ENCODE measurements at places on chromosomes 3 and 15.

DNA sequence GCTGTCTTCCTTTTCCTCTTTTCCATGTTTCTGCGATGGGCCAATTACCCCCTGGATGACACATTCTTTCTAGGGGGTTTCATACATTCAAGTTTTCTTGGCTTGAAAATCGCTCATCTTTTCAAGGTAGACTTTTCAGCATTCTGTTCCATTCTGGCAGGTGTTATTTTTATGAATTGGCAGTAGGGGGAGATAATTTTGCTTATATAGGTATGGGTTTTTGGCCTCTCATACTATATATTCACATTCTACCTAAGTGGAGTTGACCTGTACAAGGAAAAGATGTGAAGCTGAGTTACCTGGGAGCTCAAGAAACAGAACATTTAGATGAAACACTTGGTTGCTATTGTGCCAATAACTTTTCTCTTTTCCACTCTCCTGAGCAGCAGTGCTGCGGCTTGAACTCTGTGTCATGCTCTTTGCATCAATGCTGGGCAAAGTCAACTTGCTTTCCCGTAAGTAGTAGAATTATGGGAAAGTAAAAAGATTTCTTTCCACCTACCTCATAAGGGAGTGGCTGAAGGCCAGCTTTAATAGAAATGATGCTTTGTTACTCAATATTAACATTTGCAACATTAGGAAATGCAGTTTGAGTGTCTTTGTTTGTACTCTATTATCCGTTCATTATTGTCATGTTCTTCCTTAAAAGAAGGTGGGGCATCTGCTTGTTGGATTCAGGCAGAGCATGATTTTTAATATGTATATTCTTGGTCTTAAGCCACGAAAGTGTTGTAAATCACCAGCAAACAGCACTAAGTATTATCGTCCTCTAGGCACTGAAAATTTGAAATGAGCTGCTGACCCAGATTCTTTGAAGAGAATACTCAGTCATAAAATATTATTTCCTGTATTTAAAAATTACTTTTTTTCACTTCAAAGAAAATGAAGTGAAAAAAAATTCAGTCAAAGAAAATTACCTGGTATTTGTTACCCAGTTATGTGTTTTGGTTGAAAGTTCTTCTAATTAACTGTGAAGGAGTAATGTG, 27.7 kb upstream of the MFSD1 start:
- no peak for DNase-seq

DNA sequence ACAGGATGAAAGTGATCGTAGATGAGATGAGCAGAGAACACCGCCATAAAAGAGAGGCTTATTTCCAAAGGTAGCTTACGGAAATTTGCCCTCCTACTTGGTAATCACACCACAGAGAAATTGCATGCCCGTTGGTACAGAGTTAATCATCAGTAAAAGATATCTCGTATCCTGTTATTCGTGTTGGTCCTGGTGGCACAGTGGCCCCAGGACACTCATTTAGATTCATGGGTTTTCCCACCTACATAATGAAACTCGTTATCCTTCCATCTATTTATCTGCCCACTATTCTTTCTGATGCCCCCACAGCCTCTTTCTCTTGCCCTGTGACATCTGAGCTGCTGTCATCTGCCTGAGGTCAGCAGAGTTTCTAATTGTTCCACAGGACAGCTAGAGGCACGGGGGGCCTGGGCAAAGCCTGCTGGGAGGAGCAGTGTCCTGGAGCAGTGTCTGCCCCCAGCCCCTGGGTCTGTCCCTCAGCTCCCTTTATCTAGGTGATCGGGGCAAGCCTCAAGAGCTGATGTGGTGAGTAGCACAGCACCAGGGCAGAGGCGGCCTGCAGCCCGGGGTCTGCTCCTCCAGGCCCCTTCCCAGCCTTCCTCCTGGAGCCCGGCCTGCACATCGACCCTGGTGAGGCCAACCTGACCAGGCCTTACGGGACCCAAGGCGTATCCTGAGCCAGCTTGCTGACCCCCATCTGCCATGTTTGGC, 42.2 kb downstream of the PXYLP1 start:
- DNase-seq, result no peak

GRCh38 chr15:51104512-51104911, 9.8 kb upstream of the TNFAIP8L3 start:
- DNase-seq, result no peak

GRCh38 chr15:63232943-63233342, 43.5 kb downstream of the RAB8B start:
- DNase-seq, result no peak

DNA sequence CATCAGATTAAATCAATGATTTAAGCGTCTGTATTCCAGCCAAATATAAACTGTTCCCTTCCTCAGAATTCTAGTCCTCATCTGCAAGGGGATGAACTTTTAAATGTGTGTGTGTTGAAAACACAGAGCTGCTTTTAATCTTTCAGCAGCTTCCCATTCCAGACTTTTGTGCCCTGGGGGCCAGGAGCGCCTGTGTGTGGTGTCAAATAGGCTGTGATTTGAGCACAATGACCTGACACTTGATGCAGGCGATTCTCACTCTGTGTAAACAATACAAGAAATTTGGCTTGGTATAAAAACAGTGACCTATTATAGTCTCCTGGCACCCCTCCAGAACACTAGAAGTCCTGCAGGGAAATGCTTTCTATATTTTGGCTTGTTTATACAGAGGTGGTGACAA, 274.6 kb upstream of the ROPN1 start:
- no peak for DNase-seq

GRCh38 chr3:120764206-120764605, 21.7 kb downstream of the GTF2E1 start:
- DNase-seq, result no peak

DNA sequence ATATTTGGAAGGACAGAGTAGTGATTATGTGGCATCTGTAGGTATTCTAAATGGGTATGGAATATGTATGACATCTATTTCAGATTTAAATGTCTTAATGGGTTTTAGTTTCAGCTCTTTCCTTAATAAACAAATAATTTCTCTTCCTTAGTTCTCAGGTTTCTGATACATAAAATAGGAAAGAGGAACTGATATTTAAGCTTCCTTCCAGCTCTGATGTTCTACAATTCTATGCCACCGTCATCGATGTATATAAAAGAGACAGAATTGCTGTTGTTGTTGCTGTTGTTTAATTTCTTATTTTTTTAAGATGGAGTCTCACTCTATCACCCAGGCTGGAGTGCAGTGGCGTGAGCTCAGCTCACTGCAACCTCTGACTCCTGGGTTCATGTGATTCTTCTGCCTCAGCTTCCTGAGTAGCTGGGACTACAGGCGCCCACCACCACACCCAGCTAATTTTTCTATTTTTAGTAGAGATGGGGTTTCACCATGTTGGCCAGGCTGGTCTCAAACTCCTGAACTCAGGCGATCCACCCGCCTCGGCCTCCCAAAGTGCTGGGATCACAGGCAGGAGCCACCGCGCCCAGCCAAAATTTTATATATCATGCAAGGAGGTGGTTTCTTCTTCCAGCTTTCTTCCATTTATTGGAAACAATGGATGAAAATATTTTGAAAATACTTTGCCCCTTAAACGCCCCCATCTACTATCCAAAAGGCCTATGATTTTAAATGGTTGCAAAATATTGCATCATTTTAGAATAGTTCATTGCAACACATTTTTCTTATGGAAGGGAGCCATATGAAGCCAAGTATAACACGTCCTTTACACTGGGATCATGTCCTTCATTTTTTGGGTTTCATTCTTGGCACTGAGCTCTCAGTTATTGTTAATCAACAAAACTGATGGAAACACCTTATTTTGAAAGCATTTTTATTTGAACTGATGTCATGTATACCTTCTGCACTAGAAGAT, 13.9 kb upstream of the C15orf61 start:
- no peak for DNase-seq

- no peak for DNase-seq
Measured at GRCh38 chr15:73989001-73989798, 2.9 kb downstream of the STOML1 start.

DNA sequence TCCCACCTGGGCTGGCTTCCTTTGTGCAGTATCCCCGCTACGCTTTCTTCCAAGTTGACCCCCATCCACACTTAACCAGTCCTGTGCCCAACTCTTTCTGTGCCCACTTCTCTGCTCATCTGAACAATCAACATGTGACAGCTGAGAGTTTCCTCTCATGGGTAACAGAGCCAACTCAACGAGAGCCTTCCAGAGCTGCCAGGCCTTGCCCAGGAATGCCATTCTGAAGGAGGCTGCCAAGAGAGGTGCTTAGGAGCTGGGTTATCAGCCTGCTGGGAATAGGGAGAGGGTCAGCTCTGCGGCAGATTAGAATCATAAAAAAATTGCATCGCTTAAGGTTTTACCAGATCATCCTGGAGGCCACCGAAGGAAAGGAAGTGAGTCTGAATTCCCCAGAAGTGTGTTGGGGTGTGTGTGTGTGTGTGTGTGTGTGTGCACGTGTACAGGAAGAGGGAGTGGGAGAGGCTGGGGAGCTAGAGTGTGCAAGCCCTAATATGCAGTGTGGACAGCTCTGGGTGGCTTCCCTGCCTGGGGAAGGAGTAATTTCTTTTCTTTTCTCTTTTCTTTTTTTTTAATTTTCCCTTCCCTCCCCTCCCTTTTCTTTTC, 66.7 kb downstream of the ITGA11 start:
- DNase-seq, result no peak

DNA sequence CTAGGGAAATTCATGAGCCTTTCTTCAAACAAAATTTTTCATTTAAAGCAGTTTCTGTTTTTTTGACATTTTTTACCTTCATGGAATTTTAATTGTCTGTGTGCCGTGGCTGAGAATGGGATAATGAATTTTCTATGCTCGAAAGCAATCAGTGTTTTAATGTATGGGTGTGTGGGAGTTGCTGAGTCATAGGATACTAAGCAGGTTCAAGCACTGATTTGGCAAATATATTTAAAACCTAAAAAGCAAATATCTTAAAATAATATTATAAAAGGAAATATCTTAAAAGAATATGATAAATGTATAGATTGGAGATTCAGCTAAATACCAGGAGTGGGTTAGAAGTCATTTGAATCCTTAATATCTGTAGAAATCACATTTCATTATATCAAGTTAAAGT, 173.6 kb upstream of the LRRFIP2 start:
- DNase-seq, result no peak

DNA sequence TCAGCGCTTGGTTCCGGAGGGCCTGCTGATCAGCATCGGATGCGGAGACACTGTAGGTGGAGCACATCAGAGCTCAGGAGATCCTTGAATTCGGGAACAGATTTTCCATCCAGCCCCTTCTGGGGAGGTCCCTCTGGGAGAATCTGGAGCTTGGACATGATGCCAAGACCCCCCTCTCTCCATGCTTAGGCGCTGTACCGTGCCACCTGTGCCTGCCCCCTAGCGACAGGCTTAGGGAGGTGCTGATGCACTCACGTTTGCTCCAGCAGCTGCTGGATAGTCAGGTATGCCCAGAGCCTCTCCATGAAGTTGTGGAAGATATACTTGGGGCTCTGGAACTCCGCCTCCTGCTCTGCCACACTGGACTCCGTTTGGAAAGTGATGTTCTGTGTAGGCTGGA, 9.7 kb downstream of the ITIH4 start:
- no peak for DNase-seq

DNA sequence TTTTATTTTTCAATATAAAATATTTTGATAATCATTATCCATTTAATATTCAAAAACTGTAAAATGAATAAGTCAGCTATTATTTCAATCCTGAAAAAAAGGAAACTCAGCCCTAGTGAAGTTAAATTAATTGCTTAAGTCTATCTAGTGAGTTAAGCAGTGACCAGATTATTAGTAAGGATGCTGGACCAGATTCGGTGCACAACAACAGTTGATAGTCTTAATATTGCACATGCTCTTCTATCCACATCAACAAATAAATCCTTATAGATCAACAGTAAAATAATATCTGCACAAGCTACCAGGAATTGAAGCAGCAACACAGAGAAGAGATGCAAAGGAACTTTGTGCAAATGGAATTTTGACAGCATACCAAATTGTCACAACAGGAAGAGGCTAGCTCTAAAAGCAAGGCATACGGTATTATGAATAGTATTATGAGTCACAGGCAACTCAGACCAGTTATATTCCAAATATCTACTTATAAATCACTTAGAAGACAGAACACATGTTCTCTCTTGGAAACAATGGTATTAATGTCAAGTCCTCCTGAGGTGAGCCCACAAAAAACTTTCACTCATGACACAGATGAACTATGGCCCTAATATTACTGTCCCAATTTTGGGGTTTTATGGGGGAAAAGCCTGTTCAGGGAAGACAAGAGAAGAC, 24.9 kb downstream of the VPS13C start:
- no peak for DNase-seq

GRCh38 chr3:143236226-143236964, 116.8 kb downstream of the CHST2 start:
- DNase-seq, result no peak

DNA sequence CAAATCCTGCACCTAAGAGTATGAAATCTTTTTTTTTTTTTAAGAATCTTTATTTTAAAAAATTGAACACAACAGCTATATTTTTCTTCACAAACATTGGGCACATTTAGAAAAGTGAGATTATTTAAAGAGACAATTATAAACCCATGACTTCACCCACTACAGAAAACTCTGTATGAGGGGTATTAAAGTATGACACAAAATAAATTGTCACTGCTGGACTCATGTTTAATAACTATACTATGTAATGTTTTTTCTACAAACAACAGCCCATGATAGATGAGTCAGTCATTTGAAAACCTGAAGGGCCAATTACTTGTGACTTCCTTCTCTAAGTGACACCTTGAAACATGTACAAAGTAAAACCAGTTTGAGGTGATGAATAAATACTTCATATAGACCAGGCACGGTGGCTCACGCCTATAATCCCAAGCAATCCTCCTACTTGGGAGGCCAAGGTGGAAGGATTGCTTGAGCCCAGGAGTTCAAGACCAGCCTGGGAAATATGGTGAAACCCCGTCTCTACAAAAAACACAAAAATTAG, 36.0 kb downstream of the AQR start:
- DNase-seq, result no peak

DNA sequence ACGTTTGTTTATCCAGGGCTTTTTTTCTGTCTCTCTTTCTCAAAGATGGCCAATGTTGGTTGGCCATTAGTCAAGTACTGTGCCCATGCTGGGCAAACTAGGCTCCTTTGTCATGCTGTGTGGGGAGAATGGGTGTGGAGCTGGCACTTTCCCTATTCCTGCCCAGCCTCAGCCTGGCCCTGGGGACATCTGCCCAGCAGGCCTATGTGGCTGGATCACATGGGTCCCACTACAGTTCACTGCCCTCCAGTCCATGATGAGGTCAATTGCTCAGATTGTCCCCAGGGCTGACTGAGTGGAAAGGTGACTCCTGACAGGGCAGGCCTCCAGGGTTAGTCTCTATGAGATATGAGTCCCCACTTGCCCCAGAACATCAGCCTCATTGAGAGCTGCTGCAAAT, 54.4 kb upstream of the HERC1 start:
- no peak for DNase-seq

DNA sequence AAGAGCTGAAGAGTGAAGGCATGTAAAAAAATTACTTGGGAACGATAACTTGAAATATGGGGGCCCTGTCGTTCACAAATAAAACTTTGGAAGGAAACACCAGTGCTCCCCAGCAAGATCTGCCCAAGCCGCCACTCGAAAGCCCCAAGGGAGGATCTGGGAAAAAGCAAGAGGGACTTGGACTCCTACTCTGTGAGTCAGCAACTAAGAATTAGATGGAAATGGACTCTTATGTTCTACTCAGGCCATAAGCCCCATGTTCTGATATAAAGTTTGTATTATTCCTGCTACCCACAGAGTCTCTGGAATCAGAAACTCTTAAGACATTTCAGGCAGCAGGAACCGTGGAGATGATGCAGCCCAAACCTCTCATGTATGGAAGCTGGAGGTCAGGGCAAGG, 75.7 kb downstream of the ITGB5 start:
- DNase-seq, result no peak

- DNase-seq, result no peak
Measured at GRCh38 chr3:53109891-53110771, 20.1 kb downstream of the RFT1 start.

All from CD4-positive, alpha-beta T cell (primary cell).